ENCODE measurements at places on chromosomes 6 and 20.

DNA sequence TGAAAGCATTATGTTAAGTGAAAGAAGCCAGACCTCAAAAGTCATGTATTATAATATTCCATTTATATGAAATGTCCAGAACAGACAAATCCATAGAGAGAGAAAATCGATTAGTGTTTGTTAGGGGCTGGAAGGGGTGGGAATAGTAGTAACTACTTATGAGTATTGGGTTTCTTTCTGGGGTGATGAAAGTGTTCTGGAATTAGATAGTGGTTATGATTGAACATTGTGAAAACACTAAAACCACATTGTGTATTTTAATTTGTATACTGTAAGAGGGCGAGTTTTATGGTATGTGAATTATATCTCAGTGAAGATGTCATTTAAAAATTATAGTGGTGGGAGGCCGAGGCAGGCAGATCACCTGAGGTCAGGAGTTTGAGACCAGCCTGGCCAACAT lies 52.0 kb upstream of the KIF13A start:
- DNase-seq = no peak

DNA sequence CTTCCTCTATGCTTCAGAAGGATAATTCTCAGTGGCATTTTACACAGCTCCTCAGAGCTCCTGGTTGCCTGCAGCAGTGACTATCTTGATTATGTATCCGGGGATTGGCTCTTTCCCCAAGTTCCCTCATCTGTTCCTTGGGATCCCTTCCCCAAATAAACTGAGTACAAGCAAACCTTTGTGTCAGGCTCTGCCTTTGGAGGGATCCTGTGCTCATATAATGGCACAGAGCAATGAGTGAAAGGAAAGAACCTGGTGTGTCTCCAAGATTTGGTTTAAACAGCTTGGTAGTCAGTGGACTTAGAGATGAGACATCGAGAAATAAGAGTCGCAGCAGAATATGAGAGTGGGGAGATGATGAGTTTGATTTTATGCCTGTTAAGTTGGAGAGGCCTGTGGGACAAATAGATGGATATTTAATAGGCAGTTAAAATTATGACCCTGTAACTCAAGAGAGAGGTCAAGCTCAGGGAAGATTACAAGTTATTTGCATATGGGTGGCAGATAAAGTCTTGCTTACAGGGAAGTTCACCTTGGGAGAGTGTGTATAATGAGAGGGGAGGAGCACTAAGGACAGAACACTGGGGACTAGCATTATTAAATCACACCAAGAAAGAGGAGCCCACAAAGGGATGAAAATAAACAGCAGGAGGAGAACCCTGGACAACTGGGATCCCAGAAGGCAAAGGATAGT lies 44.1 kb upstream of the GCLC start:
- no peak for DNase-seq

DNA sequence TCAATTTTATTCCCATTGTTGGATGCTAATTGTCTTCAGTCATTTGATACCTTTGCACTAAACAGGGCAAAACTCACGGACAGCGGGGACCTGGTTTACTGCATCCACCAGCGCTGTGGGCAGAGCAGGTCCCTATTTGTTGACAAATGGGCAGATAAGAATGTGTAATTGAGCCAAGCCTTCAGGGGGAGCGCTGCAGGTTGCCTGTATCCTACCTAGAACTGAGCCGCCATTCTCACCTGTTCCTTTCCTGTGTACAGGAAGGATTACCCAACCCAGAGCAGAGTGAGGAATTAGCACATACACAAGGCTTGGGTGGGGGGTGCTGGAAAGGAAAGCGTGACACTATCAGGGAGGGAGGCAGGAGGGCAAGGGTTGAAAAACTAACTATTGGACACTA lies 89.1 kb upstream of the FOXA2 start:
- no peak for DNase-seq

- DNase-seq = peak; percentile 63
These were observed 1348.5 kb downstream of the GRIK2 start for GRCh38 chr6:102742028-102742427.

DNA sequence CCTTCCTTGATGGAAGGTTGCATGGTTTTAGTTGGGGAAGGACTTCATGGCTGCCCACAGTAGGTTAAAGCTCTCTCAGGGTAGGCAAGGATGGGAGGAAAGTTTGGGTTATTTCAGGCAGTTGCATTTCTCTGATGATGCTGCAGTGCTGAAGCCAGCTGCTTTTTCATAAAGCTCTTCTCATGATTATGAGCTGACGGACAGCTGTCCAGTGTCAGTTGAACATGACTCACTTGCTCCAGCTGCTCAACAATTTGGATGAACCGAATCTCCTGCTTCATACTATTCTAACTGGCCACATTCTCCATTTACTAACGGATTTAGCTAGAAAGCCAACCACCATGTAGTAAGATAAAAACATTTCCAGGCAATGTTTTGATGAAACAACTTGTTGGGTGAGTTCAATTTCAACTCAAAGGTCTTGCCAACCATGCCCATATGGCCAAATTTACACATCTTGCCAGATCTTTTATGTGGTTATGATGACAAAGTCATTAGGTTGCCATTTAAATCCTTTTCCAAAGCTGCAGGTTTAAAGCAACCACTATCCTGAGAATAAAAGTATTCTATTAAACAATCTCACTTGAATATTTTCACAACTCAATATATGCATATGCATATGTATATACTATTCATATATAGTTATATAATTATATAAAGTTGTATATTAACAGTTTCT lies 125.9 kb downstream of the HS3ST5 start:
- DNase-seq = no peak

DNA sequence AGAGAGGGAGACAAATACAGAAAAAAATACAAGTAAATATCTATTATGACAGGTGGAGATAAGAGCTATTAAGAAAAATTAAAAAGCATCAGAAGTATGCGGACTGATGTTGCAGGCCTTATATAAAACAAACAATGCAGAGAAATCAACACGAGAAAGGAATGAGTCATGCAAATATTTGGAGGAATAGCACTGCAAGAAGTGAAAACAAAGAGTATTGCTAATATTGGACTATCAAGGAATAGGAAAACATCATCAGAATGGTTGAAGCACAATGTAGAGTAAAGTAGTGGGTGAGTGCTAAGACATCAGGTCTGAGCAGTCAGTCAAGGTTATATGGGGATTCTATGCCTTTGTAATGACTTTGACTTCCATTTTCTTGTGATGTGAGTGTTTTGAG lies 657.5 kb upstream of the GJE1 start:
- no peak for DNase-seq

- no peak for DNase-seq
These were observed 5.2 kb upstream of the HMGN3 start for GRCh38 chr6:79239536-79240168.

GRCh38 chr6:42184475-42184874 lies 10.3 kb downstream of the GUCA1B start:
- DNase-seq = no peak

GRCh38 chr20:37524859-37525708 lies 2.6 kb downstream of the BLCAP start:
- no peak for DNase-seq

- no peak for DNase-seq
These were observed 67.5 kb downstream of the RTN4IP1 start for GRCh38 chr6:106561686-106562405.

DNA sequence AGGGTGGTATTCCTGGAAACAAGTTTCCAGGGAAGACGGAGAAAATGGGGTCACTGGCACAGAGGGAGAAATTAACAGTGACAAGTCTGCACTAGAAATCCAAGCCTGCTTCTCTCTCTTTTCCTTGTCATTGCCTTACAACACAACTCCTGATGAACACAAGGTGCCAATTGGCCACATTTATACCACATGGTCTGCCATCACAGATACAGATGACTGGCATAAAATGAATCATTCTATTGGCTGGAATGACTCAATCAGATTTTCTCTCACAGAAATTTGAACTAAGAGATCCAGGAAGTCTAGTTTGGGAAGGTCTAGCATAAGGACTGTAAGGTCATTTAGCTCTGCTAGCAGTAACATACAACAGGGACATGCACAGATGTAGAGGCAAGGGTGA lies 190.3 kb downstream of the LINC00237 start:
- no peak for DNase-seq

- no peak for DNase-seq
These were observed 668.7 kb upstream of the SLC35B3 start for GRCh38 chr6:9103876-9104521.

DNA sequence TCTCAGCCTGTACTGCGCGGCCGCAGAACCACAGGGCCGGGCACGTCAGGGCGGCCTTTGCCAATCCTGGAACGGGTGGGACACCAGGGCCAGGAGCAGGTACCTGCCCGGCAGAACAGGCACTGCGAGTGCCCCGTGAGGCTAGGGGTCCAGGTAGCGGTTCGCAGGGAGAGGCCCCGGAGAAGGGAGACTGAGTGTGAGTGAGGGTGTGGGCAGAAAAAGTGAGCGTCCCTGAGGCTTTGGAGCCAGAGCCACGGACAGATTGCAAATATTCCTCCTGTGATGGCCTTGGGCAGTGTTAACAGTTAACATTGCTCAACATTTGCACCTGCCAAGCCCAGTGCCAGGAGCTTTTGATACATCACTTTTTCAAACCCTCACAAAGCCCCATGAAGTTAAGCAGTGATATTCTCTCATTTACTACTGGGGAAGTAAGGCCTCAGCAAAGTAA lies 491 bp downstream of the GNMT start:
- no peak for DNase-seq

DNA sequence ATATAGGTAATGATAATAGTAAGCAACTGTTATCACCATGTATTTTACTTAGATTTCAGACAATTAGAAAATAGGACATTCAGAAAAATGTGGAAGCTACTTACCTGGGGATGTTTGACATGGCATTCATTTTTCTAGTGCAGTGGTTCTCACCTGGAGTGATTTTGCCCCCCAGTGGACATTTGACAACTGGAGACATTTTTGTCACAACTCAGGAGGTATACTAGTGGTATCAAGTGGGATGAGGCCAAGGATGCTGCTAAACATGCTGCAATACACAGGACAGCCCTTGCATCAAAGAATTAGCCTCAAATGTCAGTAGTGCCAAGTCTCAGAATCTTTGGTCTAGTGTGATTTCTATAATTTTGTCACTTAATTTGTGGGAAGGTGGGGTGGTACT lies 36.1 kb downstream of the NUS1 start:
- no peak for DNase-seq

GRCh38 chr6:108653949-108654348 lies 93.2 kb downstream of the FOXO3 start:
- DNase-seq = no peak

- DNase-seq = peak; percentile 33
These were observed 824 bp downstream of the MPC1 start for GRCh38 chr6:166381733-166382499.

GRCh38 chr6:99882128-99882702 lies 111.8 kb downstream of the MCHR2 start:
- no peak for DNase-seq

DNA sequence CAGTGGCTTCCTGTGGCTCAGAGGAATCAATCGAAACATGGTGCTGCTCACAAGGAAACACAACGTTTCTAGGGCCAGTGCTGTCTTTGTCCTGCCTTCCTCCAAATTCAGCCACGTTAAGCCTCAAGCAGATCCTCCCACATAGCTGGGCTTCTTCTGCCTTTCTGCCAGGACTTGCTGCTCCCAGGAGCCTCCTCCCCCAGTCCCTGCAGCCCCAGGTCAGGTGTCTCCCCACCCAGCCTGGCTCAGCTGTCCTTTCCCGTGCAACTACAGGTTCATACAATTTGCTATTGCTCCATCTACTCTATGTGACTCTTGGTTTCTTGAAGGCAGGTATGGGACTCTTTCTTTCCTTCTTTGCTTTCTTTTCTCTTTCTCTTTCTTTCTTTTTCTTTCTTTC lies 215.3 kb upstream of the RNF24 start:
- DNase-seq = no peak

GRCh38 chr6:139204978-139205377 lies 70.1 kb downstream of the HECA start:
- no peak for DNase-seq

DNA sequence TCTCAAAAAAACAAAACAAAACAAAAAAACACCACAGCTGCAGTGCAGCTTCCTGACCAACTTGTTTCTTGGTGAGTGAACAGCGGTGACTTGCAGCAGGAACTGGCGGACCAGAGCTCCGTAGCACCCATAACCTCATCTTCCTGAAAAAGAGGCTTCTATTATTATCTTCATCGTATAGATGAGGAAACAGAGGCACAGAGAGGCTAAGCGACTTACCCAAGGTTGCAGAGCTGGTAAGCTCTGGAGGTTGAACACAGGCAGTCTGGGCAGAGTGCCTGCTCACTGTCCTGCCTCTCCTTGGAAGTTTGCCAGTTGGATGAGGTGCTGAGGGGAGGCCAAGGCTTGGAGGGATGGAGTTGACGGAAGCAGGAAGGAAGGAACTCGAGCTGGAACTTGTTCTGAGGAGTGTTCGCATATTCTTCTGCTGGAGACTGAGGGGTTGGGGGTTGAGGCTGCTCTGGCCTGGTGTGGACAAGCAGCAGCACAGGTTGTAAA lies 47.9 kb upstream of the CCDC167 start:
- peak; percentile 42 for DNase-seq

DNA sequence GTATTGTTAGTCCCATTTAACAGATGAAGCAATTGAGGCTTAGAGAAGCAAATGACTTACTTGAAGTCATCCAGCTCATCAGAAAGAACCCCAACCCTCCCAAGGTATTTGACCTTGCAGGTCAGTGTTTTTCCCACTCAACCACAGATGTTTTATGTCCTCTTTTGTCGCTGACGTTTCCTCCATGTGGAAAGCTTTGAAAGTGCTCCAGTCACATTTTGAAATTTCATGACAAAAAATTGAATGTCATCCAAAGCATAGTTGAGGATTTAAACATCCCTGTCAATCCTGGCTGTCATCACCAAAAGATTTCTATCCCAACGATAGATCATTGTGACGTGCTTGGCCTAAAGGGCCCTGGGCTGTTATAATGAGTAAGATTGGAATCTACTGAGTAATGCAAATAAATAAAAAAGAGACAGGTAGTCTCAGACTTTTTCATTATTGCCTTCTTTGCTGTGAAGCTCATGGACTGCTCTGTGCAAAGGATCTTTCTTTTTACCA lies 102.7 kb downstream of the TSHZ2 start:
- no peak for DNase-seq

DNA sequence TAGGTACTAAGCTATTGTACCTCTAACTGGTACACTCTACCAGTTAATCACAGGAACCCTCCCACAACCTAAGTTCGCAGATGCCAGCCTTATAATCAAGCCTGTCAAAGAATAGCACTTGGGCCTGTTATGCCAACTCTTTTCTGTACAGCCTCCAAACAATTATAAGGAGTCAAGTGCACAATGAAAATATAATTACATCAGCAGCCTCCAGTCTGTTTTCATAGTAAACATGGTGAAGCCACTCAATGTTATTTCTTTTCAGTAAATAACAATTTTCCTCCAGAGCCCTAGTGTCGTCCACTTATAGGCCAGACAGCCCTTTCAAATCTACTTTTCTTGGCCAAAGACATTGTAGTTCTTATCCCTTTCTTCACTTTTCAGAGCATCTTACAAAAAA lies 82.7 kb upstream of the CARMIL1 start:
- DNase-seq = no peak

DNA sequence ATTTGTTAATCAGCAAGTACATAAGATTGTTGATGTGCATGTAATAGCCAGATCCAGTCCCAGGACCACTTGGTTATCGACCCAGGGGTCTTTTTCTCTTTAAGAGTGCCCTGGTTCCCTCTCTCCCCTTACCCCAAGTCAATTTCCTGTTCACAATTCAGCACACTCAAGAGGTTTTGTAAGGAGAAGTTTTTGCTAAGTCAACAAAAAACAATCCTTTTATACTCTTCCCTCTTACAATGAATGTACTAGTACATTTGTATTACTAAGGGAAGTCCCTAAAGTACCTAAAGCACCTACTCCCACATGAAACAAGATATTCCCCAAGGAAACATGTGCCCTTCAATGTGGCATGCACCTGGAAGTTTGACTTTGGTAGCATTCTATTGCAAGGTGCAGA lies 1.6 kb upstream of the NT5DC1 start:
- no peak for DNase-seq

All from LNCaP clone FGC (cell line).